ENCODE measurements at places on chromosomes 4 and X.
A peak's percentile ranks its signal among the peaks of the same experiment; 100 is the strongest.

GRCh38 chrX:134653835-134654234 lies 4.4 kb downstream of the PLAC1 start:
- peak; percentile 33 for DNase-seq

- peak; percentile 57 for DNase-seq
Observed at GRCh38 chr4:107468156-107468555, 251.9 kb downstream of the PAPSS1 start.

DNA sequence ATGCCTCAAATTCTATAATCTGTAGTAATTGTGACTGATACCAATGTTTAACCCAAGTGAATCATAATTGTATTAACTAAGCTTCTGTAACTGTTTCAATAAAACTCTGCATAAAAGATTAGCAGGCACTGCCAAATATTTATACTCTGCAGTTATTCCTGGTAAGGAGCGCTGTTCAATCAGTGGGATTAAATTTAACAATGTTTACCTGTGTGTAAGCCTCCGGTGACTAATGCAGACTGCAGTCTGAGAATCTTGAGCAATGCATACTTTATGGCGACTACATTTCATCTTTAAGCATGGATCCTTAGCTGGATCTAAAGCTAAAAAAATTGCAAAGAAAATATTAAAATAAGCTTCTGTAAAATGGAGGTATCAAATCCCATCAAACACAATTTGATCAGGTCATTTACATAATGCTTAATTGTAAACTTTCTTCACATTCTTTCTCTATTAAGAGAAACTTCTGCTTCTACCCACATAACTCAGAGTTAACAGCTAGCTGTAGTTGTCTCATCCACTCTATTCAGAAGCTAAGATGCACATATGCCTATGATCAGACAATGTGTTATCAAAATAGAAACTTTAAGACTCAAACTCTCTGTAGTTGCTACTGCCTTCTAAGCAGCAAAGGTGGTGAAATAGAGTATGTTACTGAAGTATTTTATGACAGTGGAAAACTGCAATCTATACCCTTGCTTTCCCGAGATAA lies 234.0 kb downstream of the SPOCK3 start:
- DNase-seq = no peak

DNA sequence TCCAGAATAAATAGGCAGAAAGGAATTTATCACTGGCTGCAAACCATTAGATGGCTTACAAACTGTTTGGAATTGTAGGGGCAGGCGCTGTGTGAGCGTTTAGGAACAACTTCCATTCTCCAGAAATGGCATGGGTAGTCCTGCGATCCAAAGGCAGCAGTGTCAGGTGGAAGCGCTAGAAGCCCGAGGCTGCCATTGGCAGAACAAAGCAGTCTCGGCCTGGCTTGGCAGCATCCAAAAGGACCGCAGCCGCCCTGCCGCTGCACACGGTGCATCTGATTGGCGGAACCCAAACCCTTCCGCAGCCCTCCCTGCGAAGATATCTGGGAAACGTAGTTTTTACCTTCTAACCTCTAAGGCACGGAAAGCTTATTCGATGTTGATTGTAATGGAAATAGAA lies 23.6 kb upstream of the YTHDC1 start:
- peak; percentile 82 for DNase-seq

DNA sequence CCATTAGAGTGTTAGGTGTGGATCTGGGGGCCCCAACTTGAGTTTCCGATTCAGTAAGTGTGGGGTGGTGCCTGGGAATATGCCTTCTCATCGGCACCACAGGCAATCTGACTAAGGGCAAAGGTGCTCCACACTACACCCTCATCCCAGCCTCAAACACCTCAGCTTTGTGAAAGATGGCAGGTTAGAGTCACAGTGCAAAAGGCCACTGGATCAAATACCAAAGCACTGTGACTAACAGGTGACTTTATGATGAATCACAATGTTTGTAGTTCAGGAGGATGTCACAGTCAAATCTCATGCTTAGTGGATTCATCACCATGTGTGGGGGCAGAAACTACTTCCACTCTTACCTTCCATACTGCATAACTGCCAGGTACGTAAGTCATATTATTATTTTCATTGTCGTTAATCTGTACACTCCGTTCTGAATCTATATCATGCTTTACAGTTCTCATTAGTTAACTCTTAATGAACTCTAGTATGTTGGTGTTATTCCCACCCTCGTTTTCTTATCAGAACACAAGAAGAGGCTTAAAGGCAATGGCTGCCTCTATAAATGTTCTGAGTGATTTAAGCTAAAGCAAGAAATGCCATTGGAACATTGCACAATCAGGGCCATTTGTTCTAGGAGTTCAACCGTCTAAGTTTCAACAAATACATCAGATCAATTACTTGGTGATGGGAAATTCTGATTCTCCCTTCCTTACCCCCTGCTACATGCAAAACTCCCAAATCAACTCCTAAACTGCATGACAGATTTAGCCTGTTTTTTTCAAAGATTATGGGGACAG lies 50.2 kb downstream of the PRKG2 start:
- DNase-seq = peak; percentile 36

GRCh38 chr4:119266153-119266552 lies 53.6 kb downstream of the USP53 start:
- no peak for DNase-seq

- DNase-seq = peak; percentile 43
Observed at GRCh38 chrX:120446498-120446897, 22.6 kb downstream of the LAMP2 start.

GRCh38 chr4:126850286-126850685 lies 782.5 kb upstream of the INTU start:
- DNase-seq = peak; percentile 99

- peak; percentile 38 for DNase-seq
Observed at GRCh38 chr4:144504883-144505282, 141.1 kb upstream of the HHIP start.
